ENCODE measurements at places on chromosomes 11 and 22. TPM values are rescaled to one million over a fixed set of nuclear protein-coding genes. Genes with fewer than 3 reads are reported as not detected.

The NCAPH2 gene
- 25.0 TPM for total RNA-seq

The RBM14 gene
- 64.0 TPM for total RNA-seq

The HEPN1 gene
- total RNA-seq, result not detected

The TSSK2 gene
- not detected for total RNA-seq

The NCR3LG1 gene
- 4.1 TPM for total RNA-seq

The MYO7A gene
- 23.2 TPM for total RNA-seq

The MAJIN gene
- not detected for total RNA-seq

The CYB5R2 gene
- 4.2 TPM for total RNA-seq

The MMP27 gene
- not detected for total RNA-seq

The TMEM126A gene
- total RNA-seq, result 36.6 TPM

The TUG1 gene
- 52.2 TPM for total RNA-seq

The INPP5J gene
- total RNA-seq, result 0.19 TPM

The CNTF gene
- 2.2 TPM for total RNA-seq

The TENM4 gene
- 46.6 TPM for total RNA-seq

The SCN3B gene
- 1.3 TPM for total RNA-seq

The C22orf23 gene
- total RNA-seq, result not detected

The SHANK3 gene
- total RNA-seq, result 95.7 TPM

The IL10RA gene
- 32.1 TPM for total RNA-seq

The GRIK4 gene
- total RNA-seq, result 0.10 TPM

The SYT7 gene
- 2.4 TPM for total RNA-seq

The FAM227A gene
- total RNA-seq, result 0.22 TPM

The OR9I1 gene
- total RNA-seq, result not detected

The RGL4 gene
- total RNA-seq, result 1.5 TPM

The STK33 gene
- total RNA-seq, result 1.3 TPM

The UPK3A gene
- not detected for total RNA-seq

The ZNF202 gene
- total RNA-seq, result 7.5 TPM

The CHRM1 gene
- not detected for total RNA-seq

The CNTN5 gene
- total RNA-seq, result not detected

The RFPL1 gene
- total RNA-seq, result not detected

The MS4A12 gene
- total RNA-seq, result not detected

The SCGB1A1 gene
- not detected for total RNA-seq

The PRG3 gene
- total RNA-seq, result not detected

The TPBGL gene
- total RNA-seq, result 1.6 TPM

The DUSP8 gene
- total RNA-seq, result 14.8 TPM

The OSBPL5 gene
- total RNA-seq, result 41.4 TPM

The NXPE4 gene
- not detected for total RNA-seq

The SIPA1 gene
- total RNA-seq, result 54.5 TPM

The P4HA3 gene
- 1.0 TPM for total RNA-seq

The CST6 gene
- total RNA-seq, result not detected

The TEAD1 gene
- total RNA-seq, result 150 TPM

The NAALAD2 gene
- 2.7 TPM for total RNA-seq

The PPARA gene
- total RNA-seq, result 37.6 TPM

The MUC5AC gene
- total RNA-seq, result not detected

The DNHD1 gene
- total RNA-seq, result 13.7 TPM

The IMMP1L gene
- 9.4 TPM for total RNA-seq

The CDC45 gene
- not detected for total RNA-seq

The CHADL gene
- 2.9 TPM for total RNA-seq

Measured in mesenteric fat pad (tissue), 1 donor.